Activated CD4-positive, alpha-beta memory T cell treated with anti-CD3 and anti-CD28 coated beads, Interleukin-2, amount 10 ng/mL, durations not matched to agents 7 days and 5 days (primary cell): ENCODE measurements at places on chromosomes 12 and 14.
A peak's percentile ranks its signal among the peaks of the same experiment; 100 is the strongest.

DNA sequence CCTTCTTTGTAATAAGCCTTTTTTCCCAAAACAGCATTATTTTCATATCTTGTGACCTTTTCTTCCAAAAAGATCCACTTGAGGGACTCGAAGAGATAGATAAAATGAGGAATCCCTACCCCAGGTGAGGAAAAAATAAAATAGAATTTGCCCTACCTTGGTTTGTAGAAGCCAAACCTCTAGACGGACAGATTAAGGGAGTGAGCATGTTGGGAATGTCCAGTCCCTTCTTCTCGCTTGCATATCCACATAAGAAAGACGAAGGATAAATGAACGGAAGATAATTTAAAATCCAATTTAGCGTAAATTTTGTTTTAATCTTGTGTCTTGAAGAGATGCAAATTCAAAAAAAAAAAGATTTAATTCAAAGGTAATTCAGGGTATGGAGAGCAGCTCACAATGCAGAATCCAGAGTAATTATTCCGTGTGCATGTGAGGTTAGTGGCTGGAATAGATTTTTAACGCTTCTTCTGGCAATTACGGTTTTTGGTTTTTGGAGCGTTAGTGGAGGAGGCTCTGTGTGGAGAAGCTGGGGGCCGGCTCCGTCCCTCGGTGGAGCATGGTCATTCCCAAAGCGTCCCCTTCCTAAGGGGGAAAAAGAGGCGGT, 1.5 kb downstream of the GRIN2B start:
- DNase-seq = no peak

DNA sequence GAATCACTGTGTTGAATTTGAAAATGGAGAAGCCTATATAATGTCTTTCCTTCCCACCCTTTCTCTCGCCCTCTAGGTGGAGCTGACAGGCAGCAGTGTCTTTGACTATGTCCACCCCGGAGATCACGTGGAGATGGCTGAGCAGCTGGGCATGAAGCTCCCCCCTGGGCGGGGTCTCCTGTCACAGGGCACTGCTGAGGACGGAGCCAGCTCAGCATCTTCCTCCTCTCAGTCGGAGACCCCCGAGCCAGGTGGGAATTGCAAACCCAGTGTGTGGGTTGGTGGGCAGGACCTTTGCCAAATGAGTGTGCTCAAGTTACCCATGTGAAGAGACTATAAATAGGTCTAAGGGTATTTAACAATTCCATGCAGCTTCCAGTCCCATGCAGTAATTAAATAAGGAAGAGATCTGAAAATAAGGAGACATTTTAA, 274.7 kb downstream of the EGLN3 start:
- DNase-seq = no peak

DNA sequence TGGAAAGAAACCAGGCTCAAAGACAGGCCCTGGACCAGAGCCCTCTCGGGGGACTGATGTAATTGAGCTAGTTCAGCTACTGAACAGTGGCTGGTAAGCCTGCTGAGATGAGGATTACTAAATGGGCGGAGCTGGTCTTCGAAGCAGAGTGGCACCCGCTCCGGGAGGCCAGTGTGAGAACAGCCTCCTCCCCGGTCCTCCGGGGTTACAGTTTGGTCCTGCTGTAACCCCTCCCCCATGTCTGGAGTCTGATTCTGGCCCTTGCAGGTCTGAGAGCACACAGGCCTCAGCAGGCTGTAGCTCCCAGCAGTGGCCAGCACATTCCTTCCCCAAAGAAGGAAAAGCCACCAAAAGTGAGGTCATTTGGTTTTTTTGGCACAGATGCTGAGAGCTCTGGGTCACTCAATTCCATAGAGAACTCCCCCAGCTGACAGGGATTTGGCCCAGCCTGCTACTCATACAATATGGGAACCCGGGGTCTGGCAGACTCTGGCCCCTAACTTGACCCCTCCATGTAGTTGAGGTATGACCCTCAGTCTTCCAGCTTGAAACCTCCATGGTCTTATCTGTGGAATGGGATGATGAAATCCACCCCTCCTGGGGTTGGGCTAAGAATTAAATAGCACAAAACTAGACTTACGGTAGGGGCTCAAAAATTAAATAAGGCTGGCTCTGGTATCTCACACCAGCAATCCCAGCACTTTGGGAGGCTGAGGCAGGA, 39.0 kb downstream of the ACTN1 start:
- no peak for DNase-seq

- no peak for DNase-seq
Measured at GRCh38 chr14:70702161-70702560, 60.4 kb downstream of the TTC9 start.

DNA sequence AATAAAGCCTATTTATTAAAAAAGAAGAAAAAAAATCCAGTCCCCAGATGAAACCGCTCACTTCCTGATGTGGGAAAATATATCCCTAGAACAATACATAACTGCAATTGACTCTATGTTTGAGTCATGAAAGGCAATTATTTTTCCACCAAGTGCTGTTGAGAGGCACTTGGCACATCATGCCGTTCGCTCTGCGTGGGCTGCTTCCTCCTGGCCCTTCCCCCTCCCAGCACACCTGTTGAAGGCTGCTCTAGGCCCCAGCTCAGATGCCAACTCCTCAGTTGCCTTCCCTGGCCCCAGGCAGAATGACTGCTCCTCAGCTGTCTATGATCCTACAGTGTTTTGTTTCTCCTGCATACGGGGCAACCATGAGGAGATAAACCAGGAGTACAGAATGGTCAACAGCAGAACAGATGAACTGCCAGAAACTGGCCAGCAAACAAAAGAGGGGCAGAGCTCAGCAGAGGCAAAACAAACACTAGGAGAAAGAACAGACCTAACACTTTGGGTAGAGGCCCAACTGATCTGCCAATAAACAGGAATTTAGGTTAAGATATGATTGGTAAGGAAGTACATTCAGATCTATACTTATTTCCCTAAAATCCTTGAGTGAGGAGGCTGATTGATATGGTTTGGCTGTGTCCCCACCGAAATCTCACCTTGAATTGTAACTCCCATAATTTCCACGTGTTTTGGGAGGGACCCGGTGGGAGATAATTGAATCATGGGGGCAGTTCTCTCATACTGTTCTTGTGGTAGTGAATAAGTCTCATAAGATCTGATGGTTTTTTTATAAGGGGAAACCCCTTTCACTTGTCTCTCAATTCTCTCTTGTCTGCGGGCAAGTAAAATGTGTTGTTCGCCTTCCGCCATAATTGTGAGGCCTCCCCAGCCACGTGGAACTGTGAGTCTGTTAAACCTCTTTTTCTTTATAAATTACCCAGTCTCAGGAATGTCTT, 58.6 kb downstream of the SLC38A1 start:
- peak; percentile 37 for DNase-seq

DNA sequence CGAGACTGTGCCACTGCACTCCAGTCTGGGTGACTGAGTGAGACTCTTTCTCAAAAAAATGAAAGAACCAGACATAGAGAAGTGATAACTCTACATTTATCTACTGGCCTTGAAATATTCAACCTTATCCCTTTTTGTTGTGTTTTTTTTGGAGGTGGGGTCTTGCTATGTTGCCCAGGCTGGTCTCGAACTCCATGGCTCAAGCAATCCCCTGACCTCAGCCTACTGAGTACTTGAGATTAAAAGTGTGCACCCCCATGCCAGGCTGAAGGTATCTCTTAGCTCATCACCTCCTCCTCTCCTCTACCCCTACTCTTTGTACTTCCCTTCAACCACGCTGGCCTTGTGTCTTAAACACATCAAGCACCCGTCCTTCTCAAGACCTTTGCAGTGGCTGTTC, 3.8 kb downstream of the DRAM1 start:
- no peak for DNase-seq
